ENCODE measurements at places on chromosomes 11 and 22. TPM values are rescaled to one million over a fixed set of nuclear protein-coding genes. Genes with fewer than 3 reads are reported as not detected.

DNA sequence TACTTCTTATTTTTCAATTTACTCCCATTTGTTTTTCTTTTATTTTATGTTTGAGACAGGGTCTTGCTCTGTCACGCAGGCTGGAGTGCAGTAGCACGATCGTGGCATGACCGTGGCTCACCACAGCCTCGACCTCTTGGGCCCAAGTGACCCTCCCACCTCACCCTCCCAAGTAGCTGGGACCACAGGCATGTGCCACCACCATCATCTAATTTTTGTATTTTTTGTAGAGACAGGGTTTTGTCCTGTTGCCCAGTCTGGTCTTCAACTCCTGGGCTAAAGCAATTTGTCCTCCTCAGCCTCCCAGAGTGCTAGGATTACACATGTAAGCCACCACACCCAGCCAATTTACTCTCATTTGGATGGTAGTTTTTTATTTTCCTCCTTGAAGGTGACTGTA, 679.3 kb upstream of the CCDC179 start:
- no peak for DNase-seq

DNA sequence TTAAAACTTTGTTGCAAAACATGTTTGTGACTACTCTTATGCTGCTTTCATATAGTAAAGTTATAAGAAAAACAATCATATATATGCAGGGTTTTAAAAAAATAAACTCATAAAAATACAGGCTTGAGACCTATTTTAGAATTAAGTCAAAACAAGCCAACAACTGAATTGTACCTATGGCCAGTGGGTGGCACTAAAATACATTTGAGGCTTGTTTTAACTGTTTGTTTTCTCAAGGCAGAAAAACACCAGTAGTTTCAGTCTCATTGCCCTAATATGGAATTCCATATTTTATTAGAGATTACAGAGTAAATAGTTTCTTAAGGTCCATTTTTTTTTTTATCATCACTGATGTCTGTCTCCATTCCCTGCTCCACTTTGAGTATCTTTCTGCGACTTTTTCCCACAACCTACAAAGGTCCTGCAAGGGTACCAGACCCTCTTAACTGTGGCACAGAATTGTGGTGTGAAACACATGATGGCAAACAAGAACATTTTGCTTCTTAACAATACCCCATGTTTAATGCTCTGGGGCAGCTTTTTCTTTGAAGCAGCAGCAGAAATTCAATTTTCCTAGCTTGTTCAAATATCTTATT, 8.5 kb upstream of the CCDC89 start:
- no peak for DNase-seq

The MMP12 gene
- not detected for total RNA-seq

The ANKK1 gene
- 1.6 TPM for total RNA-seq

The TRPC6 gene
- total RNA-seq: 6.2 TPM

The KLHL35 gene
- 2.6 TPM for total RNA-seq

DNA sequence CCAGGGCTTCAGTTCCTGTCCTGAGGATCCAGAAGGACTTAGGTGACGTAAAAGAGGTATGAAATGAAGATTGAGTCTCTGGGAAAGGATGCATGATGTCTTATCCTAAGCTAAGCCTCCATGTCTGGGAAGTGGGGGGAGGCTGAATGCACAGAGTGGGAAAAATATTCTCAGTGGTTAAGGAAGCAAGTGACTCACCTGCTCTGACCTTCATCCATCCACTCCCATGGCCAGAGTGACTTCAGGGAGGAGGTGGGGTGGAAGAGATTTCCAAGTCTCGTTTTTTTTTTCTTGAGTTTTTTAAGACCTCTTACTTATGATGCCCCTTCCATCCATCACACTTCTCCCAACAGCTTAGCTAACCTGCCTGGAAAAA, 32.5 kb upstream of the POLD3 start:
- no peak for DNase-seq

DNA sequence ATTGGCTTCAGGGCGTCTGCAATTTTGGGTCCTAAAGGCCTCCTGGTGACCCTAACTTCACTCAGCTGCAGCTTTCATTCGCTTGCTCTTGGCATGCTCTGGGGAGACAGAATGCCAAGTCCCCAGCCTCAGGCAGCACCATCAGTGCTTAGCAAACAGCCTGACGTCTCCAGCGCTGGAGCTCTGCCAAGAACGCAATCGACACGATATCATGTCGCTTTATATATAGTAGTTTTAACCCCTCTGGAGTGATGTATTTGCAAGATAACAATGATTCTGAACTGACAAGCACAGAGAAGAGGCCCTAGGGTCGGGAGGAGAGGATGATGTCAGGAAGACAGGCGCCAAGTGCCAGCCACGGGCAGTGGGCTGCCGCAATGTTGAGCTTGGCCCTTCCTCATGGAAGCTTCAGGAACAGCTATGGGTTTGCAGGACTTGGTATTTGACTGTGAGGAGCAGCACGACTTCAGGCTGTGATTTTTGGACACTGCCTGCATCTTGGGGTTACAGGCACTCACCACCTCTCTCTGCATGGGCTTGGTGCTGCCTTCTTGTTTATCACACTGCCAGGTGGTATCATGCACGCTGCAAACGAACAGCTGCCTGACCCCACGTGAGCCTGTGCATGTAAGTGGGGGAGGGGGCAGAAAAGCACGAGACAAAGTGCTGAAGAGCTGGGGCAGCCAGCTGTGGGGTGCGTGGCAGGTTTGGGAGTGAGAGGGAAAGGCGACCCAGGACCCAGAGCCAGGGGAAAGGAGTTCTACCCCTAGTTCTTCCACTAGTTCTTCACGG, 26.1 kb downstream of the B3GAT1 start:
- no peak for DNase-seq

DNA sequence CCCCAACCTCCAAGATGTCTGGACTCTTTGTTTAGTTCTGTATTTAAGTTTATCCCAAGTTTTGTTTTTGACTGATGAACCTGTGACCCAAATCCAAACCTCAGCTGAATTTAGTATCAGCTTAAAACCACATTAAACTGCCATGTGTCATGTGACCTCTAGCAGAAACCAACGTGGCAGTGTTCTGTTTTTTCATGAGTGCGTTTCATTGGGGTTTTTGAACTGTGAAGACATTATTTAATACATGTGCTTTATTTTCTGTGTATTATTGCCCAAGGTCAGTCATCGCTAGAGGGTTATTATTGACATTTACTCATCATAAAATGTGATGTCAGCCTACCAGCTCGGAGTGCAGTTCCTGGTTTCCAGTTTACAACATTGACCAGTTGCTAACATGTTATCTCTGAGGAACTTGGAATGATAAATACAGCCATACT, 1.8 kb downstream of the TLCD5 start:
- no peak for DNase-seq

The TMEM132A gene
- total RNA-seq: 11.0 TPM

DNA sequence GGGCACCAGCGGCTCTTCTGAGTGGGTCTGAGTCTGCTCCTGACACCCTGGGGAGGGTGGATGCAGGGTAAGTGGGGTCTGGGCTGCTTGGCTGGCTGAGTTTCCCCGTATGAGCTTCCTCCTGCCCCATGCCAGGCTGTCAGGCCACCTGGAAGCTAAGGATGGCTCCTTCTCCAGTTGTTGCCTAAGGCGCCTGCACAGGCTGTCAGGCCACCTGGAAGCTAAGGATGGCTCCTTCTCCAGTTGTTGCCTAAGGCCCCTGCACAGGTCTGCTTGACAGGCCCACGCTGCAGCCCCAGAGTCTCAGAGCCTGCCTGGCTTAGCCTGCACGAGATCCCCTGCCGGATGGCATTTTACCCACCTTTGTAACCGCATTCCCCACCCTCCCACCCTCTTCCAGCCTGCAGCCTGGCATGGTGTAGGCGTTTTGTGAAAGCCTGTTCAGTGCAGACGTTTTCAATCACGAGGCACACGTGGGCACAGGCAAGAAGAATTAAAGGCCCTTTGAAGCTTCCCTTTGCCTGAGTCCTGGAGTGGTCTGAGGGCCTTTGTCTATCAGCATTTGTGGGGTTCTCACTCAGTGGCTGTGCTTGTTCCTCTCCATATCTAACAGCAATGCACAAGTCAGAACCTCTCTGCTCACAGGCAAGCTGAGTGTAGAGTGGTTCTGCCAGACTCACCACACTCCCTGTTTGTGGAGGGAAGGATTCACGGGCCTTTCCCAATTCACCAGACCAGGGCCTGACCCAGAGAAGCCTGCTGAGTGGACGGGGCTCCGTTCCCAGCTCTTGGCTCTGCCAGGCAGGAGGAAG, 40.2 kb upstream of the B3GAT1 start:
- DNase-seq: no peak

The KIRREL3 gene
- not detected for total RNA-seq
